ENCODE measurements at places on chromosomes 5 and 9.

- DNase-seq = no peak
Observed at GRCh38 chr9:110266795-110267194, 10.5 kb upstream of the TXN start.

DNA sequence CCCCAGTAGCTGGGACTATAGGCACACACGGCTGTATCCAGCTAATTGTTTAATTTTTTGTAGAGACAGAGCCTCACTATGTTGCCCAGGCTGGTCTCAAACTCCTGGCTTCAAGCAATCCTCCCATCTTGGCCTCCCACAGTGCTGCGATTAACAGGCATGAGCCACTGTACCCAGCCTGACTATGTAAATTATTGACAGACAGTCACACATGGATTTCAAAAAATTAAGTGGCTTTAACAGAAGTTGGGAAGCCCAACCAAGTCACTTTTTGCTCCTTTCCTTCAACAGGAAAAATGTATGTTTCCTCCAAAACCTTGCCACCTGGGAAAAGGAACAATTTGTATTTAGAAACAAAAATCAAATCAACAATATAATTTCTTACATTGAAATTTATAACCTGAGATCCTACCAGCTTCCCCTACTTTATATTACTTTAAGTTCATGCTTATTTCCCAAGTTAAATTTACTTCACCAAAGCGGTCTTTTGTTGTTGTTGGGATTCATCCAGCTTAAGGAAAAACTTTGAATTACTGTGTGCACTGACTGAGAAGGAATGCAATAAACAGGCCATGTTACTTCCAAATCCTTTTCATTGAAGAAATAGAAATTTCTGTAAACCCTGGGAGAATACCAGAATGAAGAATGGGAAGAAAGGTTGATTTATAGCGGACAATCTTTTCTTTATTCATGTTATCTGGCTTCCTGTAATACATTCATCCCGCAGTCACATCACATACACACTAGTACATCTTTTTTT lies 8.6 kb downstream of the PCA3 start:
- no peak for DNase-seq

- DNase-seq = no peak
Observed at GRCh38 chr9:111715471-111715870, 54.1 kb downstream of the GNG10 start.

- peak; percentile 3 for DNase-seq
Observed at GRCh38 chr5:68178579-68178978, 37.0 kb upstream of the PIK3R1 start.

GRCh38 chr5:96297290-96297689 lies 135.8 kb downstream of the PCSK1 start:
- no peak for DNase-seq

- DNase-seq = no peak
Observed at GRCh38 chr9:4933177-4933576, 51.9 kb upstream of the JAK2 start.

- no peak for DNase-seq
Observed at GRCh38 chr5:126745259-126745992, 31.5 kb upstream of the LMNB1 start.

GRCh38 chr5:1131726-1132125 lies 19.9 kb upstream of the SLC12A7 start:
- DNase-seq = no peak

- DNase-seq = peak; percentile 75
Observed at GRCh38 chr5:150411245-150411979, 1.3 kb downstream of the CD74 start.

- DNase-seq = no peak
Observed at GRCh38 chr5:150023136-150023535, 22.6 kb downstream of the HMGXB3 start.

- no peak for DNase-seq
Observed at GRCh38 chr9:137176302-137177182, 4.7 kb upstream of the TMEM210 start.

DNA sequence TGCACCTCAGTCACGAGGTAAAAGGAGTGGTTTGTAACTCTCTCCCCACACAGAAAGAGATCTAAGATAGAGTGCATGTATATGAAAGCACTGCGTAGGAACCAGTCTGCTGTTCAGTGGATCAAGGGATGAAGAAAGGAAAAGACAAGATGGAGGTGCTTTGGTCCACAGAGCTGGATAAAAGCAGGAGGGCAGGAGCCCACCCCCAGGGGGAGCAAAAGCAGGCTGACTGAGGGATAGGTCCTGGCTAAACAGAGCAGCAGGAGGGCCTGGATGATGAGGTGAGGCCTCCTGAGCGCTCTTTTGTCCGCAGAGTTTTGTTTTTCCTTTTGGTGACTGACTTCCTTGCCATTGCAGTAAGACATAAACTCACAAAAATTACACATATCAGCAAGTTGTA lies 293.5 kb upstream of the C9orf72 start:
- DNase-seq = no peak

DNA sequence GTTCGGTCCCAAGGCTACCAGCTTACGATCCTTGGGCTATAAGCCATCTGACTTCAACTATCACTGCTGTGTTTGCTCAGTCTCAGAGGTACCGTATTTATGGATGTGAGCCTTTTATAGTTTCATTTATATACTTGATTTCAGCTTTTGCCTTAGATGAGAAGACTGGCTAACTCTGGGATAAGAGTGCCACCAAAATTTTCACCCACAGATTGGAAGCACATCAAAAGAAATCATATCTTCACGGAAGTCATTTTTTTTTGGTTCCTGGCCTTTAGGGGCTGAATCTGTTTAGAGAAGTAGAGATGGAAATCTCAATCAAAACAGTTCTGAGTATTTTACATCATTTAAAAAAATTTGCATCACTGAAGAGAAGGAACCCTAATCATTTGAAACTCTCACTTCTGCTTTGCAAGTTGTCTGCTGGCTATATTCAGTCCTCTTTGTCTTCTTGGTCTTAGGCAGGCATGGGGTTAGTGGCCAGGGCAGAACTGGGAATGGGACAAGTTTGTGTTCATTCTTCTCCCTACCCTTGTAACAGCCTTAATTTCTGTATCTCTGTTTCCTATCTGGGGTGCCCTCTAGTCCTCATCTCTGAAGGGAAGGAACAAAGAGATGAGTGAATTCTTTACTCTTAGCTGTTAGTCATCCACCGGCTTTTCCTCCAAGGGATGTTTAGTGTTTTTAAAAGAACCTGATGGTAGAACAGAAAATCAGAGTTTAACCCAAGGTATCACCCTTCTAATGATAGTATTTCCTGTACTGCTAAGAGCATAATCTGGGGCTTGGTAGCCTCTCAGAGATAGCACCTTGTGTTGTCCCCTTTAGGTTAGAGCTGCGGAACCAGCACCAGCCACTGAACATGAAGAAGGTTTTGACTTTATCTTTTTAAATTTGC lies 14.1 kb upstream of the TNFAIP8 start:
- DNase-seq = no peak

- no peak for DNase-seq
Observed at GRCh38 chr9:4164356-4164755, 135.5 kb downstream of the GLIS3 start.

DNA sequence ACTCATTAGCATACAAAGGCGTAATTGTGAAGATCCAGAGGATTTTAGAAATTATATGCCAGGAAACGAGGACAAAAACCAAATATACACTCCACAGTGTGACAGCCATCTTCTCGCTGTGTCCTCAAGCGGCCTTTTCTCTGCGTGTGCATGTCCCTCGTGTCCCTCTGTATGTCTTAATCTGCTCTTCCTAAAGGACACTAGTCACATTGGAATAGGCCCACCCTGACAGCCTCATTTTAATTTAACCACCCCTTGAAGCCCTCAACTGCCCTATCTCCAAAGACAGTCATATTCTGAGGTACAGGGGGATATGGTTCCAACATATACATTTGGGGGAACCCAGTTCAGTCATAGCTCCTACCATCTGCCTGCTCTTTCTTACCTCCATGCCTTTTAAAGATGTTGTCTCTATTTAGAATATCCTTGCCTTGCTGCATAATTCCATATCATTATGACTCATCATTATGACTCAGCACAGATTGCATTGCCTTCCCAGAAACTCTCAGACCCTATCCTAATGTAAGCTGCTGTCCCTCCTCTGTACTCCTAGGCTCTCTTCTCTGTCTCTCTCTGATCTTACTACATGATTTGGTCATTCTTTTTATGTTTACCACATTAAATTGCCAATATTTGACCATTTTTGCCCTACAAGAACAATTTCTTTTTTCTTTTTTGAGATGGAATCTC lies 210.9 kb downstream of the AOPEP start:
- DNase-seq = no peak

- no peak for DNase-seq
Observed at GRCh38 chr5:54001976-54002775, 308.2 kb downstream of the ARL15 start.

GRCh38 chr5:90434116-90434714 lies 24.7 kb upstream of the CETN3 start:
- peak; percentile 35 for DNase-seq

DNA sequence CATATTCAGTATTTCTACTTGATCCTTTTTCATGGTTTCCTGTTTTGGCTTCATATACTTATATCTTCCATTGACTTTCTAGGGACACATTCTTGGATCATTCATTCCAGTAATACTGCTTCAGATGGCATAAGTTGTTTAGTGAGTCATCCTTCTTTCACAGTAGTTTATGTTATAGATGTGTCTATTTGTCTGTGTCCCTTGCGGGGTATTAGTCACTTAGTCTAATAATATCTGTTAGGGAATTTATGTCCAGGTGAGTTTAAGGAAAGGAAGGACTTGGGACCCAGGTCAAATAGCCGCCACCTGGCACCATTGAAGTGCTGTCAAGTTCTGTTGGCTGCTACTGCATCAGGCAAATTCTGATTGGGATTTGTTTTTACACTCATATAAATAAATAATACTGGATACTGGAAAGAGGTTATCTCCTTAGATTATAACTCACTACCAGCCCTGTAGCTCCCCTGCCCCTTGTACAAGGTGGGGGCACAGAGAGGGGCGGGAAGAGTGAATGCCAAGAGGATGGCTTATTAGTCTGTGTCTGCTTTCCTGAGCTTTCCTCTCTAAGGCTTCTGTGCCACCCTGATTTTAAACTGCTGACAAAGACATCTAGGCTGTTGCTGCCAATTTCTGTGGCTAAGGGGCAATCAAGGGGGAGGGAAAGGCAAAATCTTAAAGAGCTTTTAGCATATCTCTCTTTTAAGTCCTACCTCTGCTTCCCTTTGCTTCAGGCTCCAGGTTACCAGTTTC lies 64.9 kb downstream of the CDC42SE2 start:
- no peak for DNase-seq

- no peak for DNase-seq
Observed at GRCh38 chr5:108003178-108003577, 332.4 kb upstream of the EFNA5 start.

- DNase-seq = no peak
Observed at GRCh38 chr5:23703940-23704855, 196.8 kb downstream of the PRDM9 start.

- no peak for DNase-seq
Observed at GRCh38 chr5:140331638-140332037, 14.8 kb downstream of the HBEGF start.

GRCh38 chr9:135647884-135648283 lies 8.5 kb upstream of the GLT6D1 start:
- DNase-seq = no peak

GRCh38 chr5:143398451-143399237 lies 4.8 kb downstream of the NR3C1 start:
- DNase-seq = no peak

- no peak for DNase-seq
Observed at GRCh38 chr9:81588148-81588871, 101.0 kb downstream of the TLE1 start.

DNA sequence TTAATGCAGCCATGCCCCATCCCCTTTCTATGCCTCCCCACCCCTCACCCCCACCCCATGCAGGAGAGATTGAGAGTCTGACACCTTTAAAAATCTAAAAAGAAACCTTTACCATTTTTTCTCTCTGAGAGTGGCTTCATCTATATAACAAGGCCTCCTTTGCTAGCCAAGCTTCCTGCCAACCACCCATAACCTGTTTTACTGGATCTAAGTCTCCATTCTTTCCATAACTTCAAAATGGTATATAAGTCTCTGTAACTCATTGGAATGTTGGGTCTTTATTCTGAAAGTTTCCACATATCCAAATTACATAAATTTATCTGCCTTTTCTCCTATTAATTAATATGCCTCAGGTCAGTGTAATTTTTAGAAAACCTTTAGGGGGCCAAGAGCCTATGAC lies 1174.0 kb downstream of the MAT2B start:
- DNase-seq = no peak

DNA sequence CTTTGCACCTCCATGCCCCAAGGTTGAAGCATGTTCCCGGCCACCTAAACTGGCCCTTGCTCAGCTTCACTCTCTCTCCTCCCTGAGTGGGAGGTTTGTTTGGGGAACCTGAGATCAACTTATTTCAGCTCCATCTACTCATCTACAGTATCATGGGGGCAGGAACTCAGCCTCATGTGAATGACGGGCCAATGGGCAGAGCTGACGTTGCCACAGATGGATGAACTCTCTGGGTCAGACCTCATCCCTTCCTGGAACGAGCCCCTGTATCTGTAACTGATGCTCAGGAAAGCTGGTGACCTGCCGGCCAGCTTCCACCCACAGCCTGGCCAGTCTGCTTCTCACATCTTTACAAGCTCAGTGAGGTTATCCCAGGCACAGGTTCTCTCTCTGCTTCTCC lies 369.6 kb downstream of the IRX2 start:
- no peak for DNase-seq

DNA sequence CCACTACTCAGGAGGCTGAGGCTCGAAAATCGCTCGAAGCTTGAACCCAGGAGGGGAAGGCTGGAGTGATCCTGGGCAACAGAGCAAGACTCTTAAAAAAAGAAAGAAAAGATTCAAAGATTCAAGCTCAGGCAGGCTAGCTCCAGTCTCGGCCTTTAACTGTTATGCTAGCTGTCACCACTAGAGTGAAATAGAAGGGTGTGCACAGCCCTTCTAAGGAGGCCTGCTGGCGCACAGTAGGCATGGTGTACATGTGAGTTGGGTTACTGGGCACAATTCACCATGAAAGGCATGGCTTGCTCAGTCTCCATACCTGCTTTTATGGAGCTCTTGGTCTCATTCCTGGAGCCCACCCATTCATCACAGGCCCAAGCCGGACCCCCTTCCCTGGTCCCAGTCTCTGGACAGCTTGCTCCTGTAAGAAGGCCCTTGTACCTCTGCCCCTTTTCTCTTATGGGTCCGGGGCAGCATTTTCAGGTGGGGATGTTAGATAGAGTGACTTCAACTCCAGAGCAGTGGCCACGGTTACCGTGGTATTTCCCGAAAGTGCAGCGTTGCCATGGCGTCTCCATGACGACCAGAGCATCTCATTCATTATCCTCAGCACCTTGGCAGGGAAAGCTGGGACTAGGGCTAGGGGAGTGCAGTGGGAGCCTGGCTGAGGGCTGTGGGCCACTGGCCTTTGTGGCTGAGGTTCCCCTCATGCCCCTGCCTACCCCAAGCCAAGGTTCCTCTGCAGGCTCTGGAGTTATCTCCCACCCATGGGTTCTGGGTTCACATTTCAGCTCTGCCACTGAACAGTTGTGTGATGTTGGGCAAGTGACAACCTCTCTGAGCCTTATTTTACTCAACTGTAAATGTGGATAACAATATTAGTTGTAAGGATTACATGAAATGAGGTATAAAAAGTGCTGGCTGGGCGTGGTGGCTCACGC lies 5.7 kb downstream of the NDST1 start:
- DNase-seq = peak; percentile 9

All from stimulated activated CD4-positive, alpha-beta T cell treated with anti-CD3 and anti-CD28 coated beads, Interleukin-1b, Interleukin-23, amount 100 ng/mL, for 48 hours (primary cell).